Activated CD8-positive, alpha-beta T cell treated with anti-CD3 and anti-CD28 coated beads, Interleukin-2, amount 10 ng/mL, durations not matched to agents 7 days and 5 days (primary cell): ENCODE measurements at places on chromosomes 2 and 18. TPM values are rescaled to one million over a fixed set of nuclear protein-coding genes. Genes with fewer than 3 reads are reported as not detected.

The PROM2 gene
- total RNA-seq: 0.34 TPM

The PCARE gene
- not detected for total RNA-seq

The SPEG gene
- total RNA-seq: 11.6 TPM

The SP9 gene
- not detected for total RNA-seq

The SP3 gene
- total RNA-seq: 102 TPM

The FBXO48 gene
- 2.6 TPM for total RNA-seq

The OXER1 gene
- not detected for total RNA-seq

The GALNT3 gene
- 5.8 TPM for total RNA-seq

The CELF4 gene
- total RNA-seq: not detected

The GAL3ST2 gene
- total RNA-seq: 0.34 TPM

The NRP2 gene
- 4.0 TPM for total RNA-seq

The FER1L5 gene
- total RNA-seq: not detected

The ATRAID gene
- total RNA-seq: 64.7 TPM
